ENCODE measurements at places on chromosomes 6 and 20.
A peak's percentile ranks its signal among the peaks of the same experiment; 100 is the strongest.

GRCh38 chr6:100657678-100658330 is 193.1 kb upstream of the SIM1 start:
- no peak for DNase-seq

GRCh38 chr20:51979226-51979625 is 176.9 kb upstream of the SALL4 start:
- DNase-seq: no peak

- DNase-seq: no peak
Observed at GRCh38 chr6:112274774-112275173, 20.4 kb upstream of the LAMA4 start.

DNA sequence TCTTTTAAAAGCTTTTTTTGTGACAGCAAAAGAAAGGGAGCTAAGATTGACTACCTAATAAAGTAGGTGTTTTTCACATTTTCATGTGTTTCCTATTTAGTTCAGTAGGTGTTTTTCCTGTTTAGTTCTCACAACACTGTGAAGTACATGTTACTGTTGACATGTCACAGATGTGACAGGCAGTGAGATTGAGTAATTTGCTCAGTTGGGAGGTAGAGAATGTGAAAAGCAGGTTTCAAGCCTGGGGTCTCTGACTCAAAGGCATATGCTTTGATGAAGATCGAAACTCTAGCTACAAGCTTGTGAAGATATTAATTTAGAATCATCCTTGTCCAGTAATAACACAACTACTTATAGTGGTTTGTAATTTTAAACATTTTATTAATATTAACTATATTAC is 43.1 kb downstream of the SLX4IP start:
- no peak for DNase-seq

DNA sequence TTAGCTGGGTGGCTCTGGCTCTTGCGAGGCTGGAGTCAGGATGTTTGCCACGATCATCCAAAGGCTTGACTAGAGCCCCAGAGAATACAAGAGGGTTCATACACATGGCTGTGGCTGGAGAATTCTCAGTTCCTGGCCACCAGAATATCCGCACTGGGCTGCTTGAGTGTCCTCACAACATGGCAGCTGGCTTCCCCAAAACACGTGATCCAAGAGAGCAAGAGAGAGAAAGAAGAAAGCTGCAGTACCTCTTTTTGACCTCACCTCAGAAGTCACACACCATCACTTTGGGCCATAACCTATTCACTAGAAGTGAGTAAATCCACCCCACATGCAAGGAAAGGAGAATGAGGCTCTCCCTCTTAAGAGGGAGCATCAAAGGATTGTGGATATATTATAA is 21.5 kb upstream of the BPIFB1 start:
- DNase-seq: no peak

DNA sequence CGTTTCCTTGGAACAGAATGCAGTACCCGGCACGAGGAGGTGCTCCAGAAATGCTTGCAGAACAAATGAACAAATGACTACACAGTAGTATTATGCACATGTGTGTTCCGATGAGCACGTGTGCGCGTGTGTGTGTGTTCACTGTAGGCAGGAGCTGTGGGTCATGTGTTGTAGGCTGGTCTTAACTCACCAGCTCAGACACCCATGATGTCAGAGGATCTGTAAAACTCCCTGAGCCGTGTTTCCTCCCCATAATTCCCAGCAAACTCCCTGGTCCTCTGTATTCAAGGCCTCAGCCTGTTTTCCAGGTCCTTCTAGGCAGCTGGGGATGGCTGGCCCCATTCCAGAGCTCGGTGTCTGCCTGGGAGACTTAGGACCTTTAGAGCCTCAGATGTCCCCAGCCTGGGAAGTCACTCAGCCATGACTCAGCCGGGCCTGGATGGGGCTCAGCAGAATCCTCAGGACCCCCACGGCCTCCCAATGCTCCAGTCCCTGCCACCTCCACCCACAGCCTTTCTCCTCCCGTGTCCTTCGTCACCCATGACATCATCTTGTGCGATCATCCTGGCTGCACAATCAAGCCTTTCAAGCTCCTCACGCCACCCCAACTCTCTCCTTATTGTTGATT is 475.0 kb upstream of the SULF2 start:
- DNase-seq: no peak

DNA sequence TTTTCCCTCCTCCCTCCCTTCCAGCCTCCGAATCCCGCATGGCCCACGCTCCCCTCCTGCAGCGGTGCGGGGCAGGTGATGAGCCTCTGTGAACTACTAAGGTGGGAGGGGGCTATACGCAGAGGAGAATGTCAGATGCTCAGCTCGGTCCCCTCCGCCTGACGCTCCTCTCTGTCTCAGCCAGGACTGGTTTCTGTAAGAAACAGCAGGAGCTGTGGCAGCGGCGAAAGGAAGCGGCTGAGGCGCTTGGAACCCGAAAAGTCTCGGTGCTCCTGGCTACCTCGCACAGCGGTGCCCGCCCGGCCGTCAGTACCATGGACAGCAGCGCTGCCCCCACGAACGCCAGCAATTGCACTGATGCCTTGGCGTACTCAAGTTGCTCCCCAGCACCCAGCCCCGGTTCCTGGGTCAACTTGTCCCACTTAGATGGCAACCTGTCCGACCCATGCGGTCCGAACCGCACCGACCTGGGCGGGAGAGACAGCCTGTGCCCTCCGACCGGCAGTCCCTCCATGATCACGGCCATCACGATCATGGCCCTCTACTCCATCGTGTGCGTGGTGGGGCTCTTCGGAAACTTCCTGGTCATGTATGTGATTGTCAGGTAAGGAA is at the start of gene OPRM1:
OPRM1 (plus strand) TSS at position 10 of the 612 bp plus-strand sequence; CDS start at position 315, 305 bp downstream.
- DNase-seq: peak; percentile 92

DNA sequence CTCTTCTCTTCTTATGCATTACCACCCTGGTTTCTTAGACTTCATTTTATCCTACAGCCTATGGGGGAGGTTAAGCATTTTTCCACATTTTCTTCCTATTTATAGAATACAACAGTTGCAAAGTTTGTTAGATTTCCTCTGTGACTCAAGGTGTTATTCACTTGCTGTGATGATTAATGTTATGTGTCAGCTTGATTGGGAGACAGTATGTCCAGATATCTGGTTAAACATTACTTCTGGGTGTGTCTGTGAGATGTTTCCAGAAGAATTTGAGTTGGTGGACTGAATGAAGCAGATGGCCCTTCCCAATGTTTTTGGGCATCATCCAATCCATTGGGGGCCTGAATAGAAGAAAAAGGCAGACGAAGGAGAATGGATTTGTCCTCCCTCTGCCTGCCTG is 131.3 kb downstream of the C6orf118 start:
- no peak for DNase-seq

DNA sequence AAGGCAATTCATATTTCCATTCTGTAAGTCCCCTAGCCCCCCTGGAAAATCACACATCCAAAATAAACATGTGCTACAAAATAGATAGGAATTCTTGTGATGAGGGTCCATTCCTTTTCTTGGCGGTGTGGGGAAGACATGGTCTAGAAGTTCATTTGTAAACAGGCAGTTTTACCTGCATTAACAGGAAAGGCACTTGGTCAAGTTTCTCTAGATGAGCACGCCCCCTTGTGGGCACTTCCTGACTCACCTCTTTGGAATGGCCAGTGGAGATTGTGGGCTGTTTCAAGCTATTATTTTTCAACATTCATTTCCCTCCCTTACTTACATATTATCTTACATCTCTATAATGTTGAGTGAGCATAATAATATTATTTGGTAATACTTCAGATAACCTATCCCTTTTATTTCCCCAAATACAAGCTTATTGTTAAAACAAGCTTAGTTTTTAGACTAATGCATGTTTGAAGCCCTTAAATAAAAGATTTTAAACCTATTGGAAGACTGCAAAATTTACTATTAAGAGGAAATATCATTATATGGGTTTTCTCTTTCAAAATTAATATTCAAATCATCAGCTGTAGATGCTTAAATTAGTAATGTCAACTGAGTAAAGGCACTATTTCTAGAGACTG is 92.1 kb downstream of the TASP1 start:
- DNase-seq: peak; percentile 80

- no peak for DNase-seq
Observed at GRCh38 chr6:55827818-55828522, 47.4 kb downstream of the BMP5 start.

DNA sequence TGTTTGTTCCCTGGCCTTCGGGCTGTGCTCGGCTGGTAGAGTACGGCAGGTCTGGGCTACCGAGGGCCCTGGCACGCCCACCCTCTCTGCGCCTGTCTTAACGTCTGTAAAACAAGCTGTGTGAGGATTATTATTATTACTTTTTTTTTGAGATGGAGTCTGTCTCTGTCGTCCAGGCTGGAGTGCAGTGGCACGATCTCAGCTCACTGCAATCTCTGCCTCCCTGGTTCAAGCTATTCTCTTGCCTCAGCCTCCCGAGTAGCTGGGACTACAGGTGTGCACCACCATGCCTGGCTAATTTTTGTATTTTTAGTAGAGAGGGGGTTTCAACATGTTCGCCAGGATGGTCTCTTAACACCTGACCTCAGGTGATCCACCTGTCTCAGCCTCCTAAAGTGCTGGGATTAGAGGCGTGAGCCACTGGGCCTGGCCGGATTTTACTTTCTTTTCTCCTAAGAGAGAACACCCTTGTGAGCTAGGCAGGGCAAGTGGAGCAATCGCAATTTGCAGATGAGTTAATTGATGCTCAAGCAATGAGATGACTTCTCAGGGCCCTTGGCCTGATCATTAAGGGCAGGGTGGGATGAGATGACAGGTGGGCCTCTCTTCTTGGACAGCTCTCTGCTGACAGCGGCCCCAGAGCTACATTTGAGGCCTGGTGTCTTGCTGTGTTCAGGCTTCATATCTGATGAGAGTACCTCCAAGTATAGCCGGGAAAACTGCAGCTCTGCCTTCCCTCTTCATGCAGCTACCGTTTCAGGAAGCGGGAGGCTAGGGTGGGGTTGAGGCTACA is 859 bp upstream of the SMIM29 start:
- no peak for DNase-seq

- no peak for DNase-seq
Observed at GRCh38 chr6:26172608-26172968, 85.4 kb downstream of the HFE start.

- no peak for DNase-seq
Observed at GRCh38 chr6:23532227-23532626, 593.8 kb upstream of the NRSN1 start.

GRCh38 chr6:37316071-37316470 is 37.7 kb upstream of the RNF8 start:
- no peak for DNase-seq

GRCh38 chr6:150813319-150813992 is 52.0 kb upstream of the MTHFD1L start:
- DNase-seq: peak; percentile 71

GRCh38 chr20:4493386-4493785 is 228.3 kb upstream of the PRND start:
- DNase-seq: no peak

DNA sequence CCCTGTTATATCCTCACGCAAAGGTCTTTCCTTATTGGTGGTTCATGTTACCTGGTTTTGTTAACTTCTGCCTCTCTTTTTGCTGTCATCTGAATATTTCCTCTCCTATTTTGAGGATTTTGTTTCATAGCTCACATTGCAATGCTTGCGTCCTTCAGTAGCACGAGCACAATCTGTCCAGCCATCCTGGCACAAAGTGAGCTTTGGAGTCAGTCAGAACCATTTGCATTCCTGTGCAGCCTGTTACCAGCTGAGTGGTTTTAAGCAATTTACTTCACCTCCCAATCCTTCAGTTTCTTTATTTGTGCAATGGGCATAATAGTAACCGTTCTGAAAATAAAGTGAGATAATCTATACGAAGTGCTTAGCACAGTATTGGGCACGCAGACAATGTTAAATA is 42.7 kb downstream of the AKAP7 start:
- no peak for DNase-seq

- no peak for DNase-seq
Observed at GRCh38 chr20:19624221-19624965, 133.7 kb upstream of the RIN2 start.

DNA sequence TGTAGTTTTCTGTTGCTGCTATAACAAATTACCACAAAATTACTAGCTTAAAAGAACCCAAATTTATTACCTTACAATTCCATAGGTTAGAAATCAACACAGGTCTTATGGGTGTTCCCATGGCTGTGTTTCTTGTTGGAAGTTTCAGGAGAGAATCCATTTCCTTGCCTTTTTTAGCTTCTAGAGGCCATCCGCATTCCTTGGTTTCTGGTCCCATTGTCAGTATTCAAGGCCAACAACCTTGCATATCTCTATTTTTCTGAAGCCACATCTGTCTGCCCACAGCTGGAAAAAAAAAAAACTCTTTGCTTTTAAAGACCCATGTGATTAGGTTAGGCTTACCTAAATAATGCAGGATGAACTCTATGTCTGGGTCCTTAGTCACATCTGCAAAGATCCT is 129.7 kb upstream of the SAMD5 start:
- no peak for DNase-seq
